ENCODE measurements at places on chromosomes 7 and 10.

DNA sequence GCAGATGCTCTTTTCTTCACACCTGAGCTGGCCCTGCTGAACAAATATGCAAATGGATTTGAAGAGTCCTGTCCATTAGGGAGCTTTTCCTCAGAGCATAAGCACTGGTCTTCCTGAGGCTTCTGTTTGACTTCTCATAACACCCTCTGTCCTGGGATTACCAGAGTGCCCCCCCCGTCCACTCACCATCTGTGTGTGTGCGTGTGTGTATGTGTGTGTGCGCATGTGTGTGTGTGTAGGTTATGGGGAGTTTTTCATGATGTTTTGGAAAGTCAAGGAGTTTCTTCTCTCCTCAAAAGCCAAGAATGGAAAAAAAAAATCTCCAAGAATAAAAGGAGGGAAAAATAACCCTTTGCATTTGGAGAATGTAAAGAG, 57.7 kb upstream of the COMTD1 start:
- no peak for DNase-seq

GRCh38 chr7:1666823-1667565, 3.1 kb upstream of the ELFN1 start:
- no peak for DNase-seq

DNA sequence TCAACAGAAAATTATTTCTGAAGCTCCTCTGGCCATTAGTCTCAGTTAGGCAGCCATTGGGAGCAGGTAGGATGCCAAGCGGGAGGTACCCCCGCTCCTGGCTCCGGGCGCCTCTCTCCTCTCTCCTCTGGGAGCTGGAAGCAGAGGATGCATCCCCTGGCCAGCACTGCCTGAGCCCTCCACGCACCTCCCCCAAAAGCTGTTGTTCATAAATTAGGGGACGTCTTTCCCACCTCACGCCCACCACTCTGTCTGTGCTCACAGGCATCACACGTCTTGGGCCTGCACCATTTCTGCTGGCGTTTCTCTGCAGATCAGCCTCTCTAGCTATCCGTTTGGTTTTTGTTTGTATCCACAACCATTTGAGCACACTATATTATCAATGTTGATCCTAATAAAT, 609.0 kb upstream of the FOXK1 start:
- DNase-seq, result no peak

GRCh38 chr10:49347827-49348226, 48.1 kb downstream of the DRGX start:
- no peak for DNase-seq

GRCh38 chr7:15084368-15084767, 181.8 kb upstream of the DGKB start:
- no peak for DNase-seq

- no peak for DNase-seq
Measured at GRCh38 chr7:46580766-46581165, 659.7 kb upstream of the IGFBP3 start.

DNA sequence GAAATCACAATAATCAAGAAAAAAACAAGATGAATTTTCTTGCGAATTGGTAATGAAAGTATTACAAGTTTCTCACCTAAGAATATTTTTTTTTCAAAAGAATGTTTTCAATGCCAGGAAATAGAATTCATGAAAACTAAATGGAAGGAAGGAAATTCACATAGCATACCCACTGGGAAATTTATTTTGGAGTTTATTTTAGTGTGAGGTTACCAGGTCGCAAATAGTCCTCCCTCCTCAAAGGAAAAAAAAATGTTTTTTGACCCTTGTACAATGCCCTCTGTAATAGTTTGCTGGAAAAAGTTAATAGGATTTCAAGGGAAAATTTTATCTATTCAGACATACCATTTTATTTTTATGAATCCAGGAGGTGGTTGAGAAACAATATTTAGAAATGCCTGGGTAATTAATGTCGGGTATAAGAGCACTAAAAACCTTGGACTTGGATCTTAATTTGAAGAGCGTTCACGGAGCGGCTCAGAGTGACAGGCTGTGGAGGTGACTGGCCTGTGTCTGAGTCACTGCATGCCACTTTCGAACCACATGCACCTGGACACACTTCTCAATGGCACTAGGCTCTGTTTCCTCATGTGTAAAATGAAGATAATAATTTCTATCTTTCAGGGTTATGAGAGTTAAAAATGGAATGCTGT, 28.2 kb downstream of the CUBN start:
- DNase-seq, result no peak

- no peak for DNase-seq
Measured at GRCh38 chr7:149713731-149714068, 59.7 kb downstream of the ZNF467 start.

DNA sequence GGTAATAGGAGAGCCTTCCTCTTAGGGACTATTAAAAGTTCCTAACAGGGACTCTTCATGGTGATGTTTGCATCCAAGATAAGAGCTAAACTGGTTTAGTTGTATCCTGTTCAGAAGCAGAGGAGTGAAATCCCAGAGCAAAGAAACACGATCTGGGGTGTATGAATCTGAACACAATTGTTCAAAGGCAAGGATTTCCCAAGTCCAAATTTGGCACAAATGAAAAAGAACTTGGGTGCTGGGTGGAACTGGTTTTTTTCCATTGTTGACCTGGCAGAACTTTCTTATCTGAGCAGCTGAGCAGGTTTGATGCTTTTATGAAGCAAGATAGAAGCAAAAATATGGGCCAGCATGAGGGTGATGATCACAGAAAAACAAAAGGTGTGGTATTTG, 6.0 kb downstream of the AGFG2 start:
- no peak for DNase-seq

DNA sequence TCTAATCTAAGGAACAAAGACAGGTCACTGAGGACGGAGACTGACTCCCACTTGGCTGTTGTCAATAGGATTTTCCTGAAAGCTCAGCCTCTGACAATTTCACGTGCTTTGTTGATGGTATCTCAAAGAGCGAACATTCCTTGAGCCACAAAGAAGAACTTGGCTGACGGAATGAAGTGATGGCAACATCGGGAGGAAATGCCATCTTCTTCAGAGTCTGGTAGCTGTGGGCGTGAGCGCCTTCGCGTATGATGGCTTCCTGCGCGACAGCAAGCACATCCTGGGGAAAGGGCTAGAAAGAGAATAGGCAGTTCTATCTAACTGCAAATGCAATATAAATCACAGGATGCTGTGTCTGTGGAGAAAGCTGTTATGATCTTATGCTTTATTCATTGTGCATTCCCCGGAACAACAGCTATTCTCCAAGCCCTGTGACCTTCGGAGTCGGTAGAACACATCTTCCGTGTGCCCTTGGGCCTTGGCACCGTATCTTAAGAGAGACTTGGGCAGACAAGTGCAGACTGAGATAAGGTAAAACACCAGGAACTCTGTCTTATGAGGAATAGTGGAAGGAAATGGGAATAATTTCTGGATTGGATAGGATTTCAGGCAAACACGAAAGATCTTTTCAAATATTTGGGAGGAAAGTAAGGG, 19.6 kb upstream of the GTPBP4 start:
- no peak for DNase-seq

DNA sequence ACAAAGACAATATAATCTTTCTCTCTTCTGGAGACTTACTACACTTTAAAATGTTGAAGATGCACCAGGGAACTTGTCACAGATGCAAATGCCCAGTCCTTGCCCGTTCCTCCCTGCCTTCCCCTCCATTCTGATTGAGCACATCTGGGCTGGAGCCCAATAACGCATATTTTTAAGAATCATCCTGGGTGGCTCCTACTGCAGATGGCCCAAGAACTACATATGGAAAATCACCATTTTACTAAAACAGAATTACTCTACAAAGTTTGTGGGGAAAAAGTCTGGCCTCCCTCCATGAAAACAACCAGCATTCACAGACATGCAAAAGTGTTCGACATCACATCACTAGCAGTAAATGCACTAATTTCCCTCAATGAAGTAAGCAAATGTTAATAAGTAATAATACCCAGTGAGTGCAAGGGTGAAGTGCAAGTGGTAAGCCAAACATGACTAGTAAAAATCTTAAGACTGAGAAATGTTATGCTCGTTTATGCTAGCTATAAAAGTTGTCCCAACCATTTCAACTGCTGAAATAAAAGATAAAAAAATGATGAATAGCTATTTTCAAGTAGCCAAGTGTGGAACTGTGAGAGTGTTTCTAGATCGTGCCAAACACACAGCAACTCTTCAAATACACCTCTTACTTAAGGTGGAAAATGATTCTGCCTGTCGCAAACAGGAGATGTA, 43.5 kb downstream of the TSPAN12 start:
- DNase-seq, result no peak

DNA sequence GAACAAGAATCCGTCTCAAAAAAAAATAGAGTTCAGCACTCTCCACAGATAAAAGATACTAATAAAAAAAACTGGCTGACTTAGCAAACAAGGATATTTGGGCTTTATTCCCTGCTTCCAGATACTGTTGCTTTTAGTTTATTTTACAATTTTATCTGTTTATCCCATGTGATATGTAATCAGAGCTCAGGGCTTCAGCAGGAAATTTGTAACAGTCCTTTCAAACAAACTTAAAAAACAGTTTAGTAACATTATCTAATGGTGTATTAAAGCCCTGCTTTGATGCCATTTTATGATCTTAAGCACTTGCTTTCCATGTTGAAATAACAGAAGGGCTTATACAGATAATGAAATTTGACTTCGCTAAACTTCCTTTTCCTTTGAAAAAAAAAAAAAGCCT, 28.1 kb downstream of the DCLRE1A start:
- no peak for DNase-seq

DNA sequence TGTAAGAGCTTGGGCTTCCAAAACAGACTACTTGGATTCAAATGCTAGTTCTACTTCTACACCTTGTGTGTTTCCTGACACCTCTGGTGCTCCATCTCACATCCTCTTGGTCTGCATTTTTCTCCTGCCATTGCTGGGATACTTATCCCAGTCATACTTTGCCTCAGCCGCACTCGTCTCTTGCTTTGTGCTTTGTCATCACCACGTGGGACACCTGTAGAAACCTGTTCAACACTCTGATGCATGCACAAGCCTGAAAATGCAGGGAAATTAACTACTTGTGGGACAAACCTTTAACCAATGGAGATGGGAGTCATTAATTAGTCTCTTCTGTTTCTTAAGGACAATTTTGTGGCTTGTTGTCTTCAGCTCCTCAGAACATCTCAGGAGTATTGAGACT, 94.2 kb upstream of the PHYHIPL start:
- DNase-seq, result no peak

DNA sequence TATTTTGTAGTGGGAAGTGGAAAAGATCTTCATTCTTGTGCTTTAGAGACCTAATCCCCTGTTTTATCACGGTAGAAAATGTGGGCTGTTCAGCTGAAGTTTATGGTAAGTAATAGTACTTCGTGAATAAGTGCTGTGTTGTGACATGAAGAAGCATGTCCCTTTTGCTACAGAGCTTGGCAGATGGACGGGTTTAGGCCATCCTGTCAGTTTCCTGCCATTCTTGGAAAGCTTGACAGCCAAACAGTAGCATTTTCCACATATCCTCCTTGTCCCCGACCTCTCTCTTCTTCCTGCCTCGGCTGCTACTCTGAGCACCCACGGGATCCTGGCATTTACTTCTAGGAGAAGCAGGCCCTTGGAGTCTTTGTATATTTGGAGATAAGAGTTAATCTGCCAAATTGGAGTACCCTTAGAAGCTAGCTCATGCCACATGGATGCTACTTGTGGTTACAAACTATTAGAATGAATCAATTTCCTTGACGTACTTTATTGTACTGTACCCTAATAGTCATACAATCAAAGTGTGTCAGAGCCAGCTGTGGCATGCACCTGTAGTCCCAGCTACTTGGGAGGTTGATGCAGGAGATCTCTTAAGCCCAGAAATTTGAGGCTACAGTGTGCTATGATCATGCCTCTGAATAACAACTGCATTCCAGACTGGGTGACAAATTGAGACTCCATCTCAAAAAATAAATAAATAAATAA, 39.2 kb downstream of the PNLIPRP3 start:
- DNase-seq, result no peak

GRCh38 chr7:77985232-77985973, 186.8 kb downstream of the PHTF2 start:
- no peak for DNase-seq

GRCh38 chr7:44383566-44383965, 58.2 kb upstream of the CAMK2B start:
- no peak for DNase-seq

DNA sequence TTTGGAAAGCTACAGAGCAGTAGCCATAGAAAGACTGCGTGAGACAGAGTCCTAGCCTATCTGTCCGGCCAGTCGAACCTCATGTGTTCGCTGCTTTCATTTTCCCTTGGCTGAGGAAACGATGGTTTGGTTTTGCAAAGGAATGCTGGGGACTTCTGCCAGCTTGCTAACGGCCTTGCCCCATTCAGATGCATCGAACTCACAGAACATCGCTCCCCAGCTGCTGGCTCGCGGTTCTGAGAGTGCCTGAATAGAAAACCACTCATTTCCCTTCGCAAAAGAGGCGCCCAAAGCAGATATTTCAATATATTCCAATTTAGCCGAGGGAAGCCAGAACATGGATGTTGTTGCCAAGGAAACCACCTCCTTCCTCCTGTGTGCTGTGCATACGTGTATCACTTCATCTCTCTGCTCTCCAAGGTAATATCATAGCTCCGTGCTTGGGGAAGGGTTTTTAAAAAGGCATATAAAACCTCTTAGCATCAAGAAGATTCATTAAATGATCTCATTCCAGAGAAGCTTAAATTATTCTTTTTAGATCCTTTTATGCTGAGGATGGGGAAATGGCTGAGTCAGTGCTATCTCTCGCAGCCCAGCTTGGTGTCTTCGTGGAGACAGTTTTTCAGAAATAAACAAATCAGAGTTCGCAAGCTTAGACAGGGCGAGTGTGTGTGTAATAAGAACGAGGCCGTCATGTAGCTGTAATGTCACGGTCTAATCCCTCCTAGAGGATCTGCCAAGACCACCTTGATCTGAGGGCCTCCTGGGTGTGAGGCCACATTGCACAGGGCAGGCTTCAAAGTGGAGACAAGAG, 215.2 kb downstream of the RPS24 start:
- DNase-seq, result no peak

DNA sequence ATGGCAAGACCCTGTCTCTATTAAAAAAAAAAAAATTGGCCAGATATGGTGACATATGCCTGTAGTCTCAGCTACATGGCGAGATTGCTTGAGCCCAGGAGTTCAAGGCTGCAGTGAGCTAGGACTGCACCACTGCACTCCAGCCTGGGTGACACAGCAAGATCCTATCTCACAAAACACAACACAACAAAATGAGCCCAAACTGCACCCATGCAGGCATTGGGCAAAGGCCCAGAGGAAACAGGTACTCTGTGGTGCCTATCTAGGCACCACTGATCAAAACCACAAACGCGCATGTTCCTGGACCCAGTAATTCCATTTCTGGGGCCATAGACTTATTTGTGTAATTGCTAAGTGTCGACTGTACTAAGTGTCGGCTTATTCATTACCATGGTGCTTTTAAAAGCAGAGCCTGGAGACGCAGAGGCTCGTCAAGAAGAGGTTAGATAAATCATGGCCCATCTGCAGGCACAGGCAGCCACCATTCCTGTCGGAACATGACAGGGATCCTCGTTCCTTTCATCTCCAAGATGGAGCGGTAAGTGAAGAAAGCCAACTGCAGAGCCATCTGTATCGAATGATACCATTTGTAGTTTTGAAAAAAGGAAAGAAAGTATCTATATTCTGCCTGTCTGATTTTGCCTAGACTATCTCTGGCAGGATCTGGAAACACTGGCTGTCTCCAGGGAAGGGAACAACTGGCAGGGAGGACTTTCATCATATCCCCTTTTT, 160.4 kb upstream of the RHEB start:
- DNase-seq, result no peak

- DNase-seq, result no peak
Measured at GRCh38 chr10:117543225-117544003, 868 bp downstream of the EMX2 start.

GRCh38 chr10:127276794-127277462, 80.5 kb upstream of the INSYN2A start:
- no peak for DNase-seq
